ENCODE measurements at places on chromosomes 2 and 18.

- DNase-seq = no peak
Measured at GRCh38 chr2:196839574-196839973, 30.4 kb upstream of the C2orf66 start.

DNA sequence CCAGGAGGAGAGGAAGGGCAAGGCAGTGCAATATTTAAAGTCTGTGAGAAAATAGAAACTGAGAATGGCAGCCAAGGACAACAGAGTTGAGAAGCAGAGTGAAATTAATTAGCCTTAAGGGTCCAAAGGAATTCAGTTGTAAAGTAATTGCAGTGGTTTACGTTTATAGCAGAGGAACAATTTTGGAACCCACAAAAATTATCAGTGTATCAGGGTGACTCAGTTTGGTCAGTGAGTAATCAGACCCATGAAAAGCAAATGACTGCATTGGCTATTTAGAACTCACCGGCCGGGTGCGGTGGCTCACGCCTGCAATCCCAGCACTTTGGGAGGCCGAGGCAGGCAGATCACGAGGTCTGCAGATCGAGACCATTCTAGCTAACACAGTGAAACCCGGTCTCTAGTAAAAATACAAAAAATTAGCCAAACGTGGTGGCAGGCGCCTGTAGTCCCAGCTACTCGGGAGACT, 245.8 kb upstream of the SLC39A10 start:
- no peak for DNase-seq

GRCh38 chr2:33859811-33860461, 260.8 kb upstream of the FAM98A start:
- DNase-seq = no peak

GRCh38 chr2:184679219-184680018, 81.1 kb downstream of the ZNF804A start:
- no peak for DNase-seq

GRCh38 chr2:212428681-212429478, 109.7 kb downstream of the ERBB4 start:
- no peak for DNase-seq

GRCh38 chr2:111057045-111057444, 63.7 kb upstream of the BCL2L11 start:
- DNase-seq = no peak

- no peak for DNase-seq
Measured at GRCh38 chr2:150480241-150480640, 7.2 kb downstream of the RND3 start.

GRCh38 chr18:2338601-2339000, 232.7 kb downstream of the METTL4 start:
- no peak for DNase-seq

DNA sequence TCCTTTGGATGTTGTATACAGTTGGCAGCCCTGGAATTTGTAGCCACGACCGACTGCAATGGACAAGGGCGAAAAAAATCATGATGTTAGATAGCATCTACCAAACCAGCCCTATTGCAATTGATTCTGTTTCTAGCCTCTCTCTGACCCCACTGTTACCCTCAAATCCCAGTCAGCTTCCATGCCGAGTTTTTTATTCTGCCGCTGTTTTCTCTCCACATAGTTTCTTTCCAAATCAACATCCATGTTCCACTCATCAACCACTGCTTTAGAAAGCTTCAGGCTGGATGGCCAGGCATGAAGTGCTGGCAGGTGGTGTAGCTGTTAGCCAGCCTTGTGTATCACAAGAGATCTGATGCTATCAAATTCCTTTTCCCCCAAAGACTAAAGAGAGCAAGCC, 272.8 kb downstream of the FIGN start:
- DNase-seq = no peak

GRCh38 chr18:48452861-48453323, 43.7 kb upstream of the ZBTB7C start:
- DNase-seq = no peak

GRCh38 chr2:100679211-100679610, 116.4 kb downstream of the PDCL3 start:
- no peak for DNase-seq

DNA sequence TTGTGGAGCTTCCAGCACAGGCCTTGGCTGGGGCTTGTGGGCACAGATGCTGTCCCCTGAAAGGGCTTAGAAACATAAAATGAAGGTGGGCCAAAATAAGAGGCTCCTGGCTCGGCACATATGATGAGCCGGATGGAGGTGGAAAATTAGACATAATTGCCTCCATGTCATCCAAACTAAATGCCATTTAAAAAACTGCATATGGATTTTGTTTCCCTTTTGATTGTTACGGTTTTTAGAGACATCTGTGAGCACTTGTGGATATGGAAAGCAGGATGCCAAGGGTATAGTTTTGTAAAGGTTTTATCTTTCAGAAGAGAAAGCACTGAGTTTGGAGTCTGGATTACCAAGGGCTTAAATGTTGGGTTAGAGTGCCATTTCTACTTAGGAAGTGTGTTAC, 498.3 kb downstream of the RIT2 start:
- DNase-seq = peak; percentile 39

DNA sequence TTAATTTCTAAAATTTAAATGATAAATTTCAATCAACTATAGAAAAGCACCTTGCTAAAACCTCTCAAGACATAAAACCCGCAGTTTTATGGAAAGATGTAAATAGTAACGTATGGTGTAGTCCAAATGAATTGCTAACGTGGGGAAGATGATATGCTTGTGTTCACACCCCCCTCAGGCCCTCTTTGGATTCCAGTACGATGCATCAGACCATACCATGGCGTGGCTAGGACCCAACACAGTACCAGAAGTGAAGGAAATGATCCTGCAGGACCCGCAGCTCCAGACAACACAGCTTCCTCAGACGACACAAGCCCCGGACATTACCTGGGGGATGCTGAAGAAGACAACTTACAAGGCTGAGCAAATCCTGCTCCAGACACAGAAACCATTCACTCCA, 60.1 kb upstream of the DYSF start:
- no peak for DNase-seq

- DNase-seq = peak; percentile 97
Measured at GRCh38 chr2:232473467-232473890, 14.2 kb downstream of the ECEL1 start.

DNA sequence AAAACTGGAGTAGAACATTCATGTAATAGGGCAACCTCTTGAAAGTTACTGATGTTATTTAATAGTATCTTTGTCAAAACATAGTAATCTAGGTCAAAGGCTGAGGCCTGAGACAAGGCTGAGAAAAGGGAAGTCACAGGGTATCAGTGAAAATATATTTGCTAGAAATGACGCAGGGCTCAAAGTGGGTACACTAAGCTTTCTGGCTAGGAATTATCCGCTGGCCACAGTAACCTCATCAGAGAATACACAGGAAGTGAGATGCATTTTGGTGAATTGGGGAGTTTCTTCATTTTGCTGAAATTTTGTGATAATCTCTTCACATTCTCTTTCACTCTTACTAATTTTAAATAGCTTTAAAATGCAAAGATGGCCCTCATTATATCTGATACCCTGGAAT, 206.8 kb downstream of the OTX1 start:
- DNase-seq = no peak

DNA sequence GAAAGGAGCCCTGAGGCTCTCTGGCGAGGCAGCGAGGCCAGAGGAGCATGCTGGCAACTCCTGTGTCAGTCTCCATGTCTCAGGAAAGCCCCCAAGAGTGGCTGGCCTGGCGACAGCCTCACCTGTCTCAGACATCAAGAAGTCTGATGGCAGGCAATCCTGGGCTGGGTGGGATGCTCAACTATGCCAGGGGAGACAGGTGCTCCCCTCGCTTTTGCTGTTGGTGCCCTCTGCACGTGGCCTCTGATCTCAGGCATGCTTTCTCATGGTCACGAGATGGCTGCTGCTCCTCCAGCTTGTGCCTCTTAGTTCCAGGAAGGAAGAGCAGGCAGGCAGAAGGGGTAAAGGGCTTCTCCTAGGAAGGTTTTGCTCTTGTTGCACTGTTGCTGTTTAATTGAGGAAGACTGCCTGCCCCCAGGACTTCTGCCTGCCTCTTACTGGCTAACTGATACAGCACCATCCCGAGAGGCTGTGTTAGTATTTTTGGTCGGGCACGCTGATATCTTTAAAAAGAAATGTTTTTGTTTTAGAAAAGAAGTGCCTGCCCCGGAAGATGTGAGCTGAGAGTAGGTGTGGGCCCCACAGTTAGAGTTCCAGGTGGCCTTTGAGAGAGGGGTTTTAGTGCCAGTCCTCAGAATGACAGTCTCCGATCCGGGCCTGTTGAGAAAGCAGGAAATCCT, 344.8 kb upstream of the HS6ST1 start:
- DNase-seq = no peak

- DNase-seq = no peak
Measured at GRCh38 chr18:74692367-74693013, 94.8 kb downstream of the ZNF407 start.

- DNase-seq = no peak
Measured at GRCh38 chr2:127609031-127609751, 36.8 kb upstream of the GPR17 start.

- no peak for DNase-seq
Measured at GRCh38 chr18:46265196-46266156, 161.3 kb downstream of the HAUS1 start.

- DNase-seq = peak; percentile 8
Measured at GRCh38 chr2:238286551-238286950, 1.9 kb downstream of the PER2 start.

GRCh38 chr18:45775241-45775676, 50.2 kb upstream of the SIGLEC15 start:
- DNase-seq = peak; percentile 74

- DNase-seq = no peak
Measured at GRCh38 chr2:32647180-32647651, 19.4 kb downstream of the TTC27 start.

DNA sequence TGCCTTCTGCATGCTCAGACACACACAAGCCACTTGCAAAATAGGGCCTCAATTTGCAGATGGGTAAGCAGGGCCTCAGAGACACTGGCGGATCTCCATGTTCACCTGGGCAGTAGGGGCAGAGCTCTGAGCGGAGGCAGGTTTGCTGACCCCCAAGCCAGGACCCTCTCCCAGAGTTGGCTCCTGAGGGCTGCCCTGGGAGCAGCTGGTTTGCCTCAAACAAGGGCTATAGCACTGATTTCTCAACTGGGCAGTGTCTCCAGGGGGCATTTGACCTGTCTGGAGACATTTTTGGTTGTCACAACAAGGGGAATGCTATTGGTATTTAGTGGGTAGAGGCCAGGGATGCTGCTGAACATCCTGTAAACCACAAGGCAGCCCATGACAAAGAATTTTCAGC, 11.6 kb downstream of the GLI2 start:
- DNase-seq = no peak

DNA sequence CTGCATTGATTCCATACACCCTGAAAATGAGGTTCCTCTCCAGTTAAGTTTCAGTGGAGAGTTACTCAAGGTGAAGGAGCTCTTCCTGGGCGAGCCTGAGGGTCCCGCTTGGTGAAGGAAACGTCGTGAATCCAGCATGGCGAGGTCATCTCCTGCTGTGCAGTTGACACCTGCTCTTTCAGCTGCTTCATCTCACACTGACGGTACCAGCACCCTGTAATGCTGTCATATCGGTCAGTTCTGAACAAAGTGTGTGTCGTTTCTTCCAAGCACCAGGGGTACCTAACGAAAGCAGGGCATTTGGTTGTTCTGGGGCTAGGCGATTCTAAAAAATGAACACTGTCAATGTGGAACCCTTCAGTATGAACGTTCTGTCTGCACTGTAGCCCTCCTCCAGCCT, 52.6 kb downstream of the ITGB1BP1 start:
- no peak for DNase-seq

GRCh38 chr2:178194600-178195389, 483 bp downstream of the OSBPL6 start:
- peak; percentile 60 for DNase-seq

GRCh38 chr2:222064286-222064685, 234.5 kb downstream of the PAX3 start:
- peak; percentile 74 for DNase-seq

DNA sequence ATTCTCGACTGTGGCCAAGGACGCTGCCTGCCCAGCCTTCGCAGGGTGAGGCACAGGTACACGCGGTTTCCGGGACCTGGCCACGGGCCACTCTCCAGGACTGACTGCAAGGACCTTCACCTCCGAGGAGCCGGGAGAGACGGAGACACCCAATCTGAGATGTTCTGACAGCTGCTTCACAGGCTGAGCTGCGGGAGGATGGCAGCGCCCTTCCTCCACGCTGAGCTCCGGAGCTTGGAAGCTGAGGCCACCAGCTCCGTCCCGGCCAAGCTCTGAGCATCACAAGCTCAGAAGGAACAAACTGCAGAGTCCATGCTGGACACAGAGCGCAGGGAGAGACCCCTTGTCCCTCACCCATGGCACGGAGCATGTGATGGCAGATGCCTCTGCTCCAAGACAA, 71.1 kb upstream of the CTDP1 start:
- no peak for DNase-seq

- DNase-seq = no peak
Measured at GRCh38 chr2:151668737-151669136, 65.5 kb downstream of the NEB start.

GRCh38 chr2:108853421-108853820, 66.8 kb downstream of the CCDC138 start:
- DNase-seq = no peak

DNA sequence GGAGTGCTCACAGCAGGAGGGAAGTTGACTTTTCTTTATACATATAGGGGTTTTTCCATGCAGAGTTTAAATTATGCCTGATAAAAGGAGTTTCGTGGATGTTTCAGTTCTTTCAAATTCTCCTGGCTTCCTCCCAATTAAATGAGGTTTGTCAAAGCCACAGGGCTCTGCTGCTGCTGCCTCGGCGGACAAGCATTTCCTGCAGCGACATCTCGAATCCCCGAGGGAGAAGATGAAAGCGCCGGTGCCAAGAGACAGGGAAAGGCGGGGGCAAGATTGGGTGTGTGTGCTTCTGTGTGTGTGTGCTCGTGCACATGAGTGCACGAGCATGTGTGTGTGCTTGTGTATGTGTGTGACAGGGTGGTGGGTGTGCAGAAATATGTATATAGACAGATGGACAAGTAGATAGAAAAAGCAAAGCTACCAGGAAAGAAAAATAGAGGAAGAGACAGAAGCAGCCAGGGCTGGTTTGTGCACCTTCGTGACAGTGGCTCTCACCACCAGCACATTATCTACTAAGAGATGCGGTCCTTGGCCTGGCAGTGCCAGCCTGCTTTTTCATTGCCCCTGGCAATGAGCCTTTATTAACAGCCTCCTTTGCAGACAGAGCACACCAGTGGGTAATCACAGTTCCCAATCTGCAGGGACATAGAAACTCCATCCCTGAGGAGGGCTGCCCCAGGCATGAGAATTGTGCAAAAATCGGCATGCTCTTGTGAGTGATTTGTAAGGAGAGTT, 76.2 kb downstream of the CDK15 start:
- DNase-seq = peak; percentile 12

- DNase-seq = no peak
Measured at GRCh38 chr2:7703048-7703447, 785.8 kb downstream of the RNF144A start.

DNA sequence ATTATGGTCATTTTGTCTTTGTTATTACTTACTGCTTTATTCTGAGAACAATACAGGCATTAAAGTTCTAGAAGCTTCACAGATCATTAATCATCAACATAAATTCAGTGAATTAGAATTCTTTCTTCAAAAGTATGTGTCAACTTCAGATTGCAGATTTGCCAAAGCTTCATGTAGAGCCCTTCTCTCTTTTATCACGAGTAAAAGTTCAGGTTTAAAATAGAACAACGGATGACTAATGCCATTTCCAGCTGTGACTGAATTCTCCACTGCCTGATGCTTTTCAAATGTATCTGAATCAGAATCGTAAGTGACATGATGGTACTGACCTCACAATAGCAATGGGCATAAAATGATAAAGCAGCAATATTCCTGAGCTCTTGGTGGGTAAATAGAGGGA, 116.0 kb downstream of the ABCA12 start:
- no peak for DNase-seq
